Activated naive CD4-positive, alpha-beta T cell treated with Interleukin-2 at 50 U/mL for 16 hours (primary cell): ENCODE measurements at places on chromosomes 13 and 19.
A peak's percentile ranks its signal among the peaks of the same experiment; 100 is the strongest.

DNA sequence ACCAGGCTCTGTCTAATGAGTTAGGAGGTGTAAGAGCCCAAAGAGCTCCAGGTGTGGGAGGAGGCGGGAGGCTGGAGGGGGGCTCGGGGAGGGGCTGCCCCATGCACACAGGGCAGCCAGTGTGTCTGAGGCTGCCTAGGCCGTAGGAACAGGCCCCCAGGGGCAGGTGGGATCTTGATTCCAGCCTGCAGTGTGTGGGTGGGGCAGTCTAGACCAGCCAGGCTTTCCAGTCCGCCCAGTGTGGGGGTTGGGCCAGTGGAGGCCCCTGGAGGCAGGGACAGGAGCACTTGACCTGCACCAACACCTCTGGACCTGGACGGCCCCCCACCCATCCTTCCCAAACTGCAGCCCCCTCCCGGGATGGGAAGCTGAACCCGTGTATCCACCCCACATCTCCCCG lies 5.4 kb upstream of the CAMSAP3 start:
- no peak for DNase-seq

DNA sequence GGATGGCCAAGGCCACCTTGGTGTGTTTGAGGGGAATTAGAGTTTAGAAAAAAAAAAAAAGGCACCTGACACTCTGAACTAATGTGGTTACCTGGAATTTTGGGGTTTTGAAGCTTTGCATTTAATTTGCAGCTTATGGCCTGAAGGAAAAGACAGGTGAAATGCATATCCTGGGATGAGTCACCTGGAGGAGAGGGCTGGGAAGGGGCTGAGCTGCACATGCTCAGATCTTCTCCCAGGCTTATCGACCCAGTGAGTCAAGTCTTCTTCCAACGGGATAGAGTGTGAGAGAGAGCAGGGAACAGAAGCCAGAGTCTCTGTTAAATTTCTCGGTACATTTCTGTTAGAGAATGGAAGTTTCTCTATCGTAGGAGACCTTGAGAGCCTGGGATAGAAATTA lies 29.7 kb upstream of the ALOX5AP start:
- DNase-seq = no peak

DNA sequence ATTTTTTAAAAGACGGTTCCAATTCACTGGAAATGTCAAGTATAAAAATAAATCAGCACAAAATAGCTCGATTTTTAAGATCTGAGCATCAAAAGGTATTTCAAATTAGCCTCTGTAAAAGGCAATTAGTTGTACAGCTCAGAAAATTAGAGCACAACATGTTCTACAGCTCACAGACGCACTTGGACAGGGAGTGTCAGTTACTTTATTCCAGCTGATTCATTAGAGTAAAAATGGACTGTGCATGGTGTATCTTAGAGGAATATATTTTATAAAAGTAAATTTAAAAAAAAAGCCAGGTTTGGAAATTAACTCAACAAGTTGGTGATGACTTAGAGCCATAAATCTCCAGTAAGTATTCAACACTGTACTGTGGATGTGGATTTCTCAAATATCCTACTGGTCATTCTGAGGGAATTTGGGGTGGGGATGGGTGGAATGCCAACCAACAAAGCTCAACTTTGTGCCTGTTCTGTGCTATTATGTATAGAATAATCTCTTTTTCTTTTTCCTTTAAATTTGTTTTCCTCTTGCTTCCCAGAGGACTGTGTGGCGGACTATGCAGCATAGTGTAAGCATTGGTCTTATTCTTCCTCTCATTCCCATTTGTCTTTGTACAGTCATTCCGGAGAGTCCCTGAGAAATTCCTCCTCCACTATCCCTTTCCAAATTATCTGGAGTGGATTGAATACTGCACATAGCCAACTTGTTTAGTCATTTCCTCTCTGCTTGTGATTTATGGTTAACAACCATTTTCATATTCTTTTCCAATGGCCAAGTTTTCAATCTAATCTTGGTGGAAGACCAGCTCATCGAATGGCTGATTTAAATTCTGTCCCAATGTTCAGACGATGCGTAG lies 169.3 kb downstream of the DCT start:
- no peak for DNase-seq

GRCh38 chr13:45711951-45712350 lies 9.8 kb downstream of the CBY2 start:
- no peak for DNase-seq

- DNase-seq = no peak
Observed at GRCh38 chr13:28699246-28699645, 19.5 kb downstream of the SLC46A3 start.

DNA sequence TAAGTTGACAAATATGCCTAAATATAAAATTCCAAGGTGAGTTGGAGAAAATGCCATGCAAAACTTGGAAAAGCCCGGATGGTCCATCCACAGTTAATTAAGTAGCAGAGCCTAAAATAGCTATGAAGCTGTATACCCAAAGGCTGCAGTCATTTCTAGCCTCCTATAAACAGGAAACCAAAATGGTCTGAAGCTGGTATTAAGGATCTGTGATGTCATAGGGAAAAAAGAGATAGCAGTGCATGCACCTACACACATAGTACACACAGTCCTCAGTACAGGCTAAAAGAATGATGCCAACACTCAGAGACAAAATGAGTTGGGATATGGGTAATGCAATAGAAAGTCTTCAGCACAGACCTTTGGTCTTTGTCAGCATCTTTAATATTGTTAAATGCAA lies 736.9 kb downstream of the EFNB2 start:
- DNase-seq = no peak

- peak; percentile 26 for DNase-seq
Observed at GRCh38 chr19:1412995-1413800, 5.8 kb downstream of the DAZAP1 start.

DNA sequence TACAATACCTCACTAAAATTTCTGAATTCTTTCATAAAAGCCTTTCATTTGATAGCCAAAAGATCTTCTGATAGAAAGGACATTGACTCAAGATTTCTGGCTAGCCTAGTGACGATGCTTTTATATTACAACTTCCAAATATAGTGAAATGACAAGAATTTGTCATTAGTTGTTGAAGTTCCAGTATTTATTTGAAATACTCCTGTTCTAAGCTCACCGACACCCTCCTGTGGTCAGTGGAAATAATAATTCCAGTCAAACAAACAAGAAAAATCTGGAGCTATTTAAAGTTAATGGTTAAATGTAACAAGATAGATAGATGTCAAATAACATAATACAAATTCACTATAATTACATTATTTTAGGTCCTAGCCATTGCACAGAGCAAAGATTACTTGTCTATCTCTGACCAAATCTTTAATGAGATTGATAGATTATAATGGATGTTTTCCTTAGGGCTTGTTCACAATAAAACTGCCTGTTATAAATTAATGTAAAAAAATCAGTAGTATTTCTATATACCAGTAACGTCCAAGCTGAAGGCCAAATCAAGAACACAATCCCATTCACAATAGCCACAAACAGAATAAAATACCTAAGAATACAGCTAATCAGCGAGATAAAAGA lies 195.5 kb downstream of the RGCC start:
- DNase-seq = no peak

DNA sequence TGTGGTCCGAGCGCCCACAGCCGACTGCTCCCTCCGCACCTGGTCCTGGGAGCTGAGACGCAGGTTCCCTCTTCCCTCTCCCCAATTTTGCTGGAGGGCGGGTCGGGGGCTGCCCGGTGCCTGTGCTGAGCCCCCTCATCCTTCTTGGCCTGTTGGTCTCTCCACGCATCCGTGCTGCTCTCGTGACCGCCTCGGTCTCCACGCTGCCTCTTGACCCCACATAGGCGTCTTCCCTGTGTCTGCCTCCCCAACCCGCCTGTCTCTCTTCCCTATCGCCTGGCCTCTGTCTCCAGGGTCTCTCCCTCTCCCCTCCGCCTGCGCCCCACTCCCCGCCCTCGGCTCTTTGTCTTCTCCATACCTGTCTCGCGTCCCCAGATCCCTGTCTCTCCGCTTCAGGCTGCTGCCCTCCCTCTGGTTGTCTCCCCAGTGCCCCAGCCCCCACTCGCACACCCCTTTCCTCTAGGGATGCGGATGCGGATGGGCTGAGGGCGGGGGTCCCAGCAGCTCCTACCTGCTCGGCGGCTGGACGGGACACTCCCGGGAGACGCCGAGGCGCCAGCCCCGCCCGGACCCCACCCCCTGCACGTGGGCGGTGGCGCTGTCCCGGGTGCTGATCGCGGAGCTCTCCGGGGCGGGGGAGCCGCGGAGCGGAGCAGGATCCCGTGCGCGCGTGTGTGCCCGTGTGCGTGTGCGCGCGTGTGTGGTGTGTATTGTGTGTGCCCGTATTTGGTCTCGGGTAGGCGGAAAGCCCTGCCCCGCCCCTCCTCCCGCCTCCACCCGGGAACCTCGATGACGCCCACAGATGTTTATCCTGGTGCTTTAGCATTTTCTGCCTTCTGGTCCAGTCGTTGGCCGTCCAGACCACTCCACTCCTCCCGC lies at the start of gene SYT5:
Gene SYT5, minus strand, starts transcription at position 684 of the 879 bp plus-strand sequence. CDS start 1,248 bp downstream, outside the sequence.
- DNase-seq = peak; percentile 72

GRCh38 chr13:70714993-70715392 lies 606.7 kb upstream of the KLHL1 start:
- DNase-seq = no peak

GRCh38 chr13:85255978-85256377 lies 543.2 kb downstream of the SLITRK6 start:
- DNase-seq = no peak

- no peak for DNase-seq
Observed at GRCh38 chr19:50590191-50590590, 22.0 kb upstream of the LRRC4B start.

GRCh38 chr19:42081584-42082203 lies 5.7 kb downstream of the ZNF574 start:
- DNase-seq = no peak

DNA sequence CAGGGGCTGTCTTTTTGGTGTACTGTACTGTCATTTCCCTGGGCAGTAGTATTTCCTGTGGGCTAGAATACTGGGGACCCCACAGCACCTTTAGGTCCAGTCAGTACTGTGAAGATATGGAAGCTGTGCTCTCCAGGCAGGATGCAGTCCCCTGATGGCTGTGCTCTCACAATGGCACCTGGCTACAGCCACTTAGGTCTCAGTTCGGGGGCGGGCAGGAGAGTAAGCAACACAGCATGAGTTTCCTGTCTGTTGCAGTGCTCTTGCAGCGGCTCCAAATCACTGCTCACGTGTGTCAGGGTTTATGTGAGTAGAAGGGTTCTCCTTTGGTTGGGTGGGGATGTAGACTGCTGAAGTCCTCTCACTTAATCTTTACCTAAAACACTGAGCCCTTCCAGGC lies 810.4 kb downstream of the DACH1 start:
- no peak for DNase-seq

- peak; percentile 31 for DNase-seq
Observed at GRCh38 chr13:50892210-50892944, 17.2 kb upstream of the RNASEH2B start.

DNA sequence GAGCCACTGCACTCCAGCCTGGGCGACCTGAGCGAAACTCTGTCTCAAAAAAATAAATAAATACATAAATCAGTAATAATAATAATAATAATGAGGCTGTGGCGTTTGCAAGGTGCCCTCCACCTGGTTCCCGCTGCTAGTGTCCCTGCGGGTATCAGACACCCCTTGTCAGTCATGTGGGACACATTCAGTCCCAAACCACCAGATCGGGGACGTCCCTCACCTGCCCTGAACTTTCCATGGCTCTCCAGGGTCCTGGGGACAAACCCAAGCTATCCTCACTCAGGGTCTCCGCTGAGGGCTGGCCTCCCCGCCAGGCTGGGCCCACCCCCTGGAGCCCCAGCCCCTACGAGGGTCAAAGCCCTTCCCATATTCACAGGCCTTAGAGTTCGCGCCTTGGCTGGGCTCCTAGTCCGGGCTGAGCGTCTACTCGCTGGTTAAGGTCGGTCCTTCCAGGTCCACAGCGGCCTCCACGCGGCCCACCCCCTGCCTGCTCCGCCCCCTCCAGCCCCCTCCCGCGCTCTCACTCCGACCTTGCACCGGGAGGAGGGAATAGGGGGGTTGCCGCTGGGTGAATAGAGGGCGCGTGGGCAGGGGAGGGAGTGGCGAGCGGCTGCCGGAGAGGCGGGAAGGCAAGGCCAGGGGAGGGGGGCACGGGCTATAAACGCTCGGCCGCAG lies 349 bp upstream of the KISS1R start:
- no peak for DNase-seq

DNA sequence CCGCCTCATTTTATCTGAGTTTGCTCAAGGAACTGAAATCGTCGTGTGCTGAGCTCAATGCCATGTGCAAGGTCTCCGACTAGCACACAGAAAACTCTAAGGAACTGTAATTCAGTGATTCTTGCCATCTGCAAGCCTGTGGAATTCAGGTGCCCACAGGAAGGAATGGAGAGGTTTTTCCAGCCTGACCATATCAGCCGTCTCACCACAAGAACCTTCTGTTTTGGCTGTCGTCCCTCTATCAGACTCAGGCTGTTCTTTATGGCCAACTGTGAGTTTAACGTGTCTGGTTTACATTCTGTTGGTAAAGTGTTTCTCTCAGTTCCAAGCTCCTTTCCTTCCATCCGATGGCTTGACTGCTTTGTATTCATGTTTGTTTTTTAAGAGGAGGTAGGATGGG lies 293.5 kb downstream of the SPRY2 start:
- no peak for DNase-seq

DNA sequence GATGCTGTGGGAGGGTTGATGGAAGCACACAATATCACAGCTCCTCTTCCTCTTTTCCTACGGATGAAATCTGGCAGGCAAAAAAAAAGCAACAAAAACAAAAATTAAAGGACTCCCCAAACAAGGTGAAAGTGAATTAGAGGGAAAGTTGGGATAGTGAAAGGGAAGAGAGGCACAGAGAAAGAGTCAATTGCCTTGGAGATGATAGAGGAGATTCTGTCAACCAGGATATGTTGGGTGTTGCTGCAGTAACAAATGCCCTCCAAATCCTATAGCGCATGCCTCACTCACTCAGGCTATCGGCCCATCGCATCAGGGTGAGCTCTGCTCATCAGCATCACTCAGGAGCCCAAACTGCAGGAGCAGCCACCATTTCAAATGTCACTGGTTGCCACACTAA lies 119.1 kb downstream of the DLEU7 start:
- no peak for DNase-seq

DNA sequence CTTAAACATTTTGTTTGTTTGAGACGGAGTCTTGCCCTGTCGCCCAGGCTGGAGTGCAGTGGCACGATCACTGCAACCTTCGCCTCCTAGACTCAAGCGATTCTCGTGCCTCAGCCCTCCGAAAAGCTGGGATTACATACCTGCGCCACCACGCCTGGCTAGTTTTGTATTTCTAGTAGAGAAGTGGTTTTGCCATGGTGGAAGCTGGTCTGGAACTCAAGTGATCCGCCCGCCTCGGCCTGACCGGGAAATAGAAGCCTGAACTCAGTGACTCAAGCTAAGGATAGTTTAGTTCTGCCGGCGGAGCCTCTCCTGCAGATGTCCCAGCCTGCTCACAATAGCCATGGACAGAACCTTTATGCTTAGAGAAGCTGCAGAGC lies 53.0 kb upstream of the ZNF254 start:
- no peak for DNase-seq

GRCh38 chr19:1116726-1117581 lies 13.2 kb downstream of the GPX4 start:
- no peak for DNase-seq

GRCh38 chr19:55855160-55855559 lies 18.8 kb downstream of the NLRP4 start:
- no peak for DNase-seq
